ENCODE measurements at places on chromosomes 7 and 10.
A peak's percentile ranks its signal among the peaks of the same experiment; 100 is the strongest.

- no peak for DNase-seq
Observed at GRCh38 chr7:123558289-123558874, 764 bp upstream of the NDUFA5 start.

- no peak for DNase-seq
Observed at GRCh38 chr7:36683111-36683510, 41.2 kb downstream of the AOAH start.

- DNase-seq: no peak
Observed at GRCh38 chr10:105068497-105068896, 427.4 kb downstream of the SORCS3 start.

DNA sequence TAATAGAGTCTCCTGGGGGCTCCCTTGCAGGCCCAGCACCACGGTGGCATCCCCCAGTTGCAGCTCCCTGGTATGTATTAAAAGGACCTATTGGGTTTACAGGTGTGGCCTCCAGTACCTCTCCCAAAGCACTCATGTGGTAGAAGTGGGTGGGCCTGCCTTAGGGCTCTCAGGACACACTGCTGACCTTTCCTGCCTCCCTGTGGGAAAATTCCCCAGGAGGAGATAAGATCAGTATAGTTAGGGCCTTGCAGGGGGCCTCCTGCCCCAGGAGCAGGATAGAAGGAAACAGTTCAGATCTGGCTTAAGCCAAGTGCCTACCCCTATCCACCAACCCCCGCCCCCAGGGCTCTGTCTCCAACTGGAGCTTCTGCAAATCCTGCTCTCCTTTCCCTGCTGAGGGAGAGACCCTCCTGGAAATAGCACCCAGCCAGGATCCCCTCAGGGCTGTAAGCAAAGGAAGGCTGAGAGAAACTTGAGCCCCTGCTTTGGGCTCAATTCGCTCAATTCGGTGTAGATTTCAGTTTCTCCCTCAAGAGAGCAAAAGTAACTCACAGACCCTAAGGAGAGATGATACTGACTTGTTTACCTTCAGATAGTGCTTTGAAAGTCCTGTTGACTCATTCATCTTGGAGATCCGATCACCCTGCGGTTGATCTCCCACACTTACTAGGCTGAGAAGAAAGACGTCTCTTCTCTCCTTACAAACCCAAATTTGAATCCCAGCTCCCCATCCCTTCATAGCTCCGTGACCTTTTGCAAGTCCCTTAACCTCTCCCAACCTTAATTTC lies 130.6 kb downstream of the WDR11 start:
- DNase-seq: no peak

DNA sequence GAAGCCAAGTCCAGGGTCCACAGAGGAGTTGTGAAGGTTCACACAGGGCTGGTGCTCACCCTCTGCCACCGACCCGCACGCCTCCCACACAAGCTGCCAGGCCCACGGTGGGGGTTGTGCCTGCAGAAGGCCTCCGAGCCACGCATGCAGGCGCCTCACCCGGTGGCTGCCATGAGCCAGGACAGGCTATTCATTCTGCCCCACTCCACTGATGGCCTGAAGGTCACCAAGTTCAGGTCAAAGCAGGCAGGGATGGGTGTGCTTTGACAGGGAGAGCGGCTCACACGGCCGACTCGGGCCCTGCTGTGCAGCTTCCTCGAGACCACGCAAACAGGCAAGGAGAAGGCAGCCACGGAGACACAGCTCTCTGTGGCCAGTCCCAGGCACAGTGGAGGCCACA lies 143.9 kb downstream of the MAD1L1 start:
- no peak for DNase-seq

DNA sequence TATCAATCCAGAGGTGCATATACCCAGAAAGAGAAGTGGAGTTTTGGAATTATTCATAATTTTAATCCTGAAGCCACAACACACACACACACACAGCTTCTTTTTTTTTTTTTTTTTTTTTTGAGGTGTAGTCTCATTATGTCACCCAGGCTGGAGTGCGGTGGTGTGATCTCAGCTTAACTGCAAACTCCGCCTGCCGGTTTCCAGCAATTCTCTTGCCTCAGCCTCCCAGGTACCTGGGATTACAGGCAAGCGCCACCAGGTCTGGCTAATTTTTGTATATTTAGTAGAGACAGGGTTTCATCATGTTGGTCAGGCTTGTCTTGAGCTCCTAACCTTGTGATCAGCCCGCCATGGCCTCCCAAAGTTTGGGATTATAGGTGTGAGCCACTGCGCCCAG lies 35.4 kb downstream of the TET1 start:
- no peak for DNase-seq

GRCh38 chr7:44671069-44671468 lies 64.6 kb downstream of the OGDH start:
- no peak for DNase-seq

GRCh38 chr10:88913127-88913526 lies 33.1 kb downstream of the STAMBPL1 start:
- no peak for DNase-seq

GRCh38 chr10:128950916-128951275 lies 516.1 kb upstream of the MGMT start:
- no peak for DNase-seq

- DNase-seq: no peak
Observed at GRCh38 chr7:110779339-110779738, 311.6 kb upstream of the LRRN3 start.

DNA sequence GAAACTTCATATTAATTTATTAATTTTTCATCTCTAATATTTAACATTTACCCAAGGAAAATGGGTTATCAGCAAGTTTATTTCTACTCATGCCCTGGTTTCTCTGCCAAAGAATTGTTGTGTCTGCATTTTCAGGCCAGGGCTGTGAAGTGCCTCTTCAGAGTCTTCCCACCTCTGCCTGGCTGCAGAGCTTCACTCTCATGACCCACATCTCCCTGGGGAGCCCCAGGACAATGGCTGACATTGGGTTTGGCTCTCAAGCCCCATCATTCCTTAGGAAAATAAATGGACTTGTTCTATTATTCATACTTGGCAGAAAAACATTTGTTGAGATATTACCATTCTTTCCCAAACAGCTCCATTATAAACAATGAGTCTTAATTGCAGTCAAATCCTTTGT lies 30.3 kb downstream of the CACNA2D1 start:
- no peak for DNase-seq

DNA sequence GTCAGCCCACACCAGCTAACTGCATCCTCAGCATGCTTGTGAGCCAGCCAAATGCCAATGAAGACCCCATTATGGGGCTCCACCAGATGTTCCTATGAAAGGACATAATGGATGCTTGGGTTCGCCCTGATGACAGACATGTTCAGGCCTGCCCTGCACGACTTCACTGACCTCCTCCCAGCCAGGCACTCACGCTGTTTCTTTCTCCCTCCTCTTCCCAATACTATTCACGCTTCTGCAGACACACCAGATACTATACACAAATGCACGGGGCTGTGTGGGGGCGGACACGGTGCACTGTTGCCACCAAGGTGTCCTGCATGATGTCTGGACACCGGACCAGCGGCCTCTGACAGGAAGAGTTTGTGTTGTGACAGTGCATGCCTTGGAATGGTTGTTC lies 284.2 kb downstream of the PRPF18 start:
- DNase-seq: no peak

GRCh38 chr10:11245510-11245909 lies 227.8 kb downstream of the CELF2 start:
- DNase-seq: peak; percentile 52

Measured in activated CD8-positive, alpha-beta T cell treated with anti-CD3 and anti-CD28 coated beads for 36 hours (primary cell).